Stimulated activated CD4-positive, alpha-beta T cell treated with anti-CD3 and anti-CD28 coated beads, TNF-alpha, amount 100 ng/mL, for 4 hours (primary cell): ENCODE measurements at places on chromosomes 2 and 18.

- DNase-seq, result no peak
Observed at GRCh38 chr2:233845301-233846060, 8.9 kb downstream of the HJURP start.

DNA sequence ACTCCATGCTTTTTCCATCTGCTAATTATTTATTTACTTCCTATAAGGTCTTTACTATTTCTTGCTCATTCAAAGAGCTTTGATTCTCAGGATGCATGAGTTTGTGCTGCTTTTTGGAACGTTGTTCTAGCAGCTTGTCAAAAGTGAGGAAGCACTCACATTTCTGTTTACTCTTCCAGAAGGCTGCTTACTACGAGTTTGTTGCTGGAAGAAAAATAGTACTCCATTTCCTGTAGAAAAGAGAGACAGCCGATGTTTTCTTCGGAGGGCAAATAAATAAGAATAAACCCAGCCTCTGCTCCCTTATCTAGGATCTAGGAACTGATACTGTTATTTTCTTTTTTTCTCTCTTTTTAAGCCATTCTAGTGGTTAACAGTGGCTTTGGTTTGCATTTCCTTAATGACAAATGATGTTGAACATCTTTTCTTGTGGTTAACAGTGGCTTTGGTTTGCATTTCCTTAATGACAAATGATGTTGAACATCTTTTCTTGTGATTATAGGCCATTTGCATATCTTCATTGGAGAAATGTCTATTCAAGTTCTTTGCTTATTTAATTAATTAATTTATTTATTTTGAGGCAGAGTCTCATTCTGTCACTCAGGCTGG lies 20.5 kb downstream of the CYP27A1 start:
- no peak for DNase-seq

DNA sequence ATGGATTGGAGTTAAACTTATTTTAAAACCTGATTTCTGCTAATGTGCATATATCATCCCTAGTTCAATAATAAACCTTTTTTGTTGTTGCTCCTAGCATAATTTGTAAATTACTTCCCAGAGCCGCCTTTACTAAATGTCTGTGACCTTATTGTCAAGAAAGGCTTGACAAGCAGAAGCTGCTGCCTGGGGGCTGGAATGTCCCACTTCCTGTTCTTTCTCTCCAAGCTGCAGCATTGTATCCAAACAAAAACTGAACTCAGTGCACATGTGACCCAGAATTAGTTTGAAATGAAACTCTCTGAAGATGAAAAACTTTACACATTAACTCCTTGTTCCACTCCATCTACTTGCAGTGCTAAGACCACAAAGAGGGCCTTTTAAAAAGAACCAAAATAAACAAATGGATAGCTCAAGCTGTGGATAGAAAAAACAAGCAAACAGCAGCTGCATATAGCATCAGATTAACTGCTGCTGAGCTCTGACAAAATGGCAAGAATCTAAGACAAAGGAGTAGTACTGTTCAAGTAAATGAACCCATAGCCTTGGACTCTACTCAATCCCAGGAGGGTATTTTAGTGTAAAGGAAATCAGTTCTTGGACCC lies 99.8 kb upstream of the NEUROD1 start:
- DNase-seq, result no peak

- DNase-seq, result no peak
Observed at GRCh38 chr2:168256448-168256847, 9.1 kb upstream of the STK39 start.

DNA sequence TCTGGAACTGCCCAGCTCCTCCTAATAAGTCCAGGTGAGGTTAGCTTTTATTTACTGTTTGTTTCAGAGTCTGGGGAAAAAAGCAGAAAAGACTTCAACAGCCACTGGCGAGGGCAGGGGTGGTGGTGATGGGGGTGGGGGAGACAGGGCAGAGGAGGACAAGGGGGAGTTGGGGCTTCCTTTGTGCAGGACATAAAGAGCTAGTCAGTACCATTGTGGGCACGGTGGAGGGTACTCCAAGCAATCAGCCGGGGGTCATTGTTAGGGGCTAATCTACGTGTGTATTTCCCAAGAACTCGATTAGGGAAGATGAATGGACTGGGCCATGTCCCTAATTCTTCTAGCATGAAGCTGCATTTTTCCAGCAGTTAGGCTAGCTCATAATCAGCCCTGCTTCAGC lies 2.8 kb upstream of the RAX start:
- no peak for DNase-seq

DNA sequence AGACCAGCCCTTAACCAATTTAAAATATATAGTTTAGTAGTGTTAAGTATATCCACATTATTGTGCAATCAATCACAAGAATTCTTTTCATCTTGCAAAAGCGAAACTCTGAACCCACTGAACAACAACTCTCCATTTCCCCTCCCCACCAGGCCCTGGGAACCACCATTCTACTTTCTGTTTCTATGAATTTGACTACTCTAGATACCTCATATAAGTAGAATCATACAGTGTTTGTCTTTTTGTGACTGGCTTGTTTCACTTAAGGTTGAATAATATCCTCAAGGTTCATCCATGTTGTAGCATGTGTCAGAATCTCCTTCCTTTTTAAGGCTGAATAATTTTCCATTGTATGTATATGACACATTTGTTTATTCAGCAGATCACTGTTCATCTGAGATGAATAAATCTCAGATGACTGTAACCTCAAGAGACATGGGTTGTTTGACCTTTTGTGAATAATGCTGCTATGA lies 8.1 kb upstream of the SOS1 start:
- peak; percentile 24 for DNase-seq

DNA sequence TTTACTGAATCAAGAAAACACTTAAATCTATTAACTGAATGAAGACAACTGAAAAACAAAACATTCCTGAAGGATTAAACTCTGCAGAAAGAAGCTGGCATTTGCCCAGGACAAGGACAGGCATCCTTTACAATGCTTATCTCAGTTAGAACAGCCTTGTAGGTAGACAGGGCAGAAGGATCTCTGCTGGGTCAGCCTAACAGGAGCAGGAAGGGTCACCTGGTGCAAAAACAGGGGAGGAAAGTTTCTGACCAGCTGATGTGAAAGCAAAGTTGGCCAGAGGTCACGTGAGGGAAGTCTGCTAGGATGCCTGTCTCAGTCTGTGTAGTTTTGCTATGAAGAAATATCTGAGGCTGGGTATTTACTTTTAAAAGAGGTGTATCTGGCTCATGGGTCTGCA lies 348.6 kb downstream of the ANAPC1 start:
- DNase-seq, result no peak

- DNase-seq, result no peak
Observed at GRCh38 chr2:119062179-119062578, 96.4 kb downstream of the C1QL2 start.

GRCh38 chr2:110682872-110683271 lies 5.0 kb upstream of the BUB1 start:
- no peak for DNase-seq

GRCh38 chr18:13377496-13377895 lies 158.9 kb downstream of the LDLRAD4 start:
- no peak for DNase-seq

DNA sequence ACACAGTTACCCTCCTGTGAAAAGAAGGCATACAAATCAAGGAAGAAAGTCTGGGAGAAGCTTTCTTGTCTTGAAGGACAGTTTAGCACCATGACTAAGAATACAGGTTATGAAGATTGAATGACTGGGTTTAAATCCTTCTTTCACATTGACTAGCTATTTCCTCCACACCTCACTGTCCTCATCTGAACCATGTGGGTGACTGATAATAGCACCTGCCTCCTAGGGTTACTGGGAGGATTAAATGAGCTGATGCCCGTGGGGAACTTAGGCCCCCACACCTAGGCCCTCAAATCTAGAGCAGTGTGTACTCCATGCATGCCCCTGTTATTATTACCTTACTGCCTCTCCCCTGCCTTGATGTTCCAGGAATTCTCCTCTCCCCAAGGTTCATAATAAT lies 202.9 kb downstream of the FBXO15 start:
- DNase-seq, result no peak

DNA sequence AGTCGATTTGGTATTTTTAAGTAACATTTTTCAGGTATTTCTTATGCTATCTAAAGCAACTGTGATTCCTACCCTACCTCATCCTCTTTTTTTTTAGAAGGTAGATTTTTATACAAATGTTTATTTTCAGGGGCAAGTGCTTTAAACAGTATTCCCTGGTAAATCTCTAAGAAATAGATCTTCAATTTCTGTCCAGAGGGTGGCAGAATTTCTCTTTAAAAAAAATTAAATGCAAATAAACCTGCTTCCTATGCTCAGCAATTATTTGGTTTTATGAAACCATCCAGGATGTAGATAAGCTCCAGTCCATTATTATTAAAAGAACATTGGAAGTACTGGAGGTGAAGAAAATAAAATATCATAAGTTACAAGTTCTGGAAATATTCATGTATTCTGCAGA lies 191.9 kb downstream of the MYO3B start:
- no peak for DNase-seq

DNA sequence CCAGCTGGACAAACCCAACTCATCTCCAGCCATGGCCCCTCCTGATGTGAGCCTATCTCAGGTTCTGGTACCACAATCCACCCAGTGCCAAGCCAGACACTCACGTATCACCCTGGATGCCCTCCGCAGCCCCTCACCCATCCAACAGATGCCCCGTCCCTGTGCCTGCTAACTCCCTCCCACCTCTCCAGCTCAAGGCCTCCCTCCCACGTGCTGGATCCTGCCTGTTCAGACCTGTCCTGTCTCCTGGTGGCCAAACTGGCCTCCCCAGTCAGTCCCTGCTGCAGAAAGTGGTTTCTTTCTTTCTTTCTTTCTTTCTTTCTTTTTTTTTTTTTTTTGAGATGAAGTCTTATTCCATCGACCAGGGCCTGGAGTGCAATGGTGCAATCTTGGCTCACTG lies 86.2 kb downstream of the RRM2 start:
- no peak for DNase-seq

- DNase-seq, result no peak
Observed at GRCh38 chr2:103135679-103136078, 373.8 kb downstream of the TMEM182 start.

DNA sequence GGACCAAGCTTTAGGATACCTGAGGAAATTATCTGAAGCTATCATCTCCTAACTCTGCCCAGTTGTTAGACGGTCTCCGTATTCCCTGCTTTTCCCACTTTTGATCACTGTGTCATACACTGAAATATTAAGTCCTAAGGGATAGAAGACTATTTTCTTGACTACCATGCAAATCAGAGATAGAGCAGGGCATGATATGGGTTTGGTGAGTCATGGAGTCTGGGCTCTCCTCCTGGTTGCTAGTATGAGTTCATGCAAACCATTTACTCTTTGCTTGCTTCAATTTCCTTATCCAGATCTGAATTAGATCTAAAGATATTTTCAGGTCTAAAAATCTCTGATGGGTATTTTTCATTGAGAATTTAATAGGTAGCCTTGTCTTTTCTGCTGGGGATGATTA lies 55.0 kb downstream of the EHBP1 start:
- DNase-seq, result no peak

DNA sequence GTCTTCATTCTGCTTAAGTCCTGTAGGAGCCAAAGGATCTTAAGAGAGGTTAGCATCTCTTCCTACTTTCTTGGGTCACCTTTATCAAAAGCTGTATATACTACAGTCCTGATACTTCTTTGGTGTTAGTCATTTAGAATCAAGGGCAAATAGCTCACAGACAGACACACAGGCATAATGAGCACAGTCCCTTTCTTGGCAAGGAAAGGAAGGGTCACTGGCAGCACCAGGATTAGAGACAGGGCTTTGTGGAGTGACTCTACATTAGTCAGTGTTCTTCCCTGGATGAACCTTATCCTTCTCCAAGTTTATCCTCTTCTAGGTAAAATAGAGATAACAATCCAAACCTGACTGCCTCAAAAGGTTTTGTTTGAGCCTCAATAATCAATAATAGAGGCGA lies 40.0 kb upstream of the NCKAP5 start:
- DNase-seq, result no peak

GRCh38 chr2:201130524-201131186 lies 14.7 kb downstream of the CFLAR start:
- no peak for DNase-seq

GRCh38 chr2:141348481-141348880 lies 782.3 kb downstream of the LRP1B start:
- no peak for DNase-seq

DNA sequence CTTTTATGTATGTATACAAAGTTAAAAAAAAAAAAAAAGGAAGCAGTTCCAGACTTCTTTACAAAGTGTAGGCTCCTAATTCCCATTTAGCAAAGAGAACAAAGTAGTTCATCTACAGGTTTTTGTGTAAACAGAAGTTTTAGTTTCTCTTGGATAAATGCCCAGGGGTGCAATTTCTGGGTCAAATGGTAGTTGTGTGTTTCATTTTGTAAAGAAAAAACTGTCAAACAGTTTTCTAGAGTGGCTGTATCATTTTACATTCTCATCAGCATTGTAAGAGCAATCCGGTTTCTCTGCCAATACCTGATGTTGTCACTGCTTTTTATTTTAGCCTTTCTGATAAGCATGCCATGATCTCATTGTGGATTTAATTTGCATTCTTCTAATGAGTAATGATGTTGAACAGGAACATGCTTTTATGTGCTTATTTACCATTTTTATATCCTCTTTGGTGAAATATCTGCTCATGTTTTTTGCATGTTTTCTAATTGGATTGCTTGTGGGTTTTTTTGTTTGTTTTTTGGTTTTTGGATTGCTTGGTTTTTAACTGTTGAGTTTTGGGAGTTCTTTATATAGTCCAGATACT lies 16.6 kb upstream of the PSME4 start:
- no peak for DNase-seq

DNA sequence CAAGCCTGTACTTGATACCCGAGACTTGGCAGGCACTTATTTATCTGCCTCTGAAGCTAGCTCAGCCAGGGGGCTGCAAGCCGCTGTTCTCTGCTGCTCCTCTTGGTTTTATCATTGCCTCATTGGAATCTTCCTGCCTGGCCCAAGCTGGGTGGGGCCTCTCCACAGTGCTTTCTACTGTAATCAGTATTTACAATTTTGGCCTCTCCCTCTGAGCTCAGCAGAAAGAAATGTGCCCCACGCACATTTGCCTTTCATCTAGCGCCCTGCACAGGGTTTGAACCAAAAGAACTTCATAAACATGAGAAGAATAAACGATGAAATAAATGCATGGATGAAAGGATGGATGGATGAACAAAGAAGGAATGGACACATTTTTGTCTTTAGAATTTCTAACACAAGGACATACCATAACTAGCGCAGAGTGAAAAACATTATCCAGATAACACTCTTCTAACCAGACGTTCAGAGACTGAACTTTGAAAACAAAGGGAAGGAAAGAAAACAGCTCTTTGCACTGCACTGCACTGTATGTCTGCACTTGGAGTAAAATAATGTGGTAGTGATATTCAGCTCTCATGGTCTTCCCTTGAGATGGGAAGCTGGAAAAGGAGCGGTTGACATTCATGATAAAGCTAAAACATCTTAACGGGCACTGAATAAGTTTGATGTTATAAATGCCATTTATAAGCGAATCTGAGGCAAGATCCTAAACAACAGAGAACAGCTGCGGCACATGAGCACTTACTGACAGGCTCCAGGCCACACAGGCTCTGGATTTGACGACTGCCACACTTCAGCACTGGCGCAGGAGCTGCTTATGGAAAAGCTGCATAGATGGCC lies 86.8 kb upstream of the SP3 start:
- DNase-seq, result no peak

DNA sequence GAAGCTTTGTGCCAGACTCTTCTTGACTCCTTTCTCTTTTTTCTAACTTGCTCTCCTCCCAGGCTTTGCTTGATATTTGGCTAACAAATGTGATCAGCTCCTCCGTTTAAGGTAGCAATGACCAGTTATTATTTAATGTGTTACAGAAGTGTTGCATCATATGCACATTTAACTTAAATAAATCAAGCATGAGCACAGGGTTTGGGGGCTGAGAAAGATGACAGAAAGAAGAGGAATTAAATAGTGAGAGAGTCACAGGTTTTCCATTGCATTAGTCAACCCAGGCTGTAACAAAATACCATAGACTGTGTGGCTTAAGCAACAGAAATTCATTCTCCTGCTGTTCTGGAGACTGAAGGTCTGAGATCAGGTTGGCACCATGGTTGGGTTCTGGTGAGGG lies 343.8 kb downstream of the RPRM start:
- no peak for DNase-seq
